ENCODE measurements at places on chromosomes 4 and X. TPM values are rescaled to one million over a fixed set of nuclear protein-coding genes. Genes with fewer than 3 reads are reported as not detected.

Gene ARHGAP36
- total RNA-seq, result not detected

DNA sequence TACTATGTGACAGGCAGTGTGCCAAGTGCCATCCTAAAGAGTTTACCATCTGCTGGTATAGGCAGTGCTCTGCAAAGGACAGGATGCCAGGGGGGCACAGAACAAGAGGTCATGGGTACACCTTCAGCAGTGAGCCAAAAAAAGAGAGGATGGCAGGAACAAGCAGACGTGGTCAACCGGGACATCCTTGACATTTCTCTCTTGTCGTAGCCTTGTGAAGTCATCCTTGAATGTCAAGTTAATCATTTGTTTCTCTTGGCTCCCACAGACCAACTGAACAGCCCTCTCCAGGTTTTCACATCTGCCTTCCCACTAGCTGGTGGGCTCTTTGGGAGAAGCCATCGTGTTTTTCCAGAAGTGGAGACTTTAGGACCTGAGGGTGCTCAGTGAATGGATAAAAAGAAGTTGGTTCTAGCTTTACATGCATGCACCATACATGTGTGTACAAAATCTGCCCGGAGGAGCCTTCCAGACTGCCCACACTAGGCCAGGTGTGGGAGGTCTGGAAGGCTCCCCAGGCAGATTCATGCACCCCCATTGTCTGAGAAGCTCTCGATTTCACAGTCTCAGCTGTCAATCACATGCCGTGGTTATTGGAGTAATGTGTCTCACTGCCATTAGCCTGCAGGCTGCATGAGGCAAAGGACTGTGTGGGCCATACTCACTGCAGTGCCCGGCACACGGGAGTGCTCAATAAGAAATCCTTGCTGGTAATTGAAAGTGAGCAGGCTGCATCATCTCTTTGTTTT lies 16.4 kb downstream of the PNMA6F start:
- DNase-seq, result no peak

Gene PAGE1
- not detected for total RNA-seq

Gene CCNB3
- 0.14 TPM for total RNA-seq

Gene KCNE5
- total RNA-seq, result 0.46 TPM

DNA sequence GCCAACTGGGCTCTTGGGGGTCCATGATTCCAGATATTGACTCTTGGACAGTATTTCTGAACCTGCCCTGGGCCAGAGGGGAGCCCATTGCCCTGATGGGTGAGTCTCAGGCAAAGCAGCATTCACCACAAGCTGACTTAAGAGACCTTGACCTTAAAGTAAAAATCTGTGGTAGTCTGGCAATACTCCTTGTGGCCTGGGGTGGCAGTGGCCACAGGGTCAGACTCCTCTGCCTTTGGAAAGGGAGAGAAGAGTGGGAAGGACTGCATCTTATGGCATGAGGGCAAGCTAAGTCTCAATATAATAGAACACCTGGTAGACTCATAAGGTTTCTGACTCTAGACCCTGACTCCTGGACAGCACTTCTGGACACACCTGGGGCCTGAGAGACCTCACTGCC lies 340.3 kb upstream of the MAD2L1 start:
- no peak for DNase-seq

DNA sequence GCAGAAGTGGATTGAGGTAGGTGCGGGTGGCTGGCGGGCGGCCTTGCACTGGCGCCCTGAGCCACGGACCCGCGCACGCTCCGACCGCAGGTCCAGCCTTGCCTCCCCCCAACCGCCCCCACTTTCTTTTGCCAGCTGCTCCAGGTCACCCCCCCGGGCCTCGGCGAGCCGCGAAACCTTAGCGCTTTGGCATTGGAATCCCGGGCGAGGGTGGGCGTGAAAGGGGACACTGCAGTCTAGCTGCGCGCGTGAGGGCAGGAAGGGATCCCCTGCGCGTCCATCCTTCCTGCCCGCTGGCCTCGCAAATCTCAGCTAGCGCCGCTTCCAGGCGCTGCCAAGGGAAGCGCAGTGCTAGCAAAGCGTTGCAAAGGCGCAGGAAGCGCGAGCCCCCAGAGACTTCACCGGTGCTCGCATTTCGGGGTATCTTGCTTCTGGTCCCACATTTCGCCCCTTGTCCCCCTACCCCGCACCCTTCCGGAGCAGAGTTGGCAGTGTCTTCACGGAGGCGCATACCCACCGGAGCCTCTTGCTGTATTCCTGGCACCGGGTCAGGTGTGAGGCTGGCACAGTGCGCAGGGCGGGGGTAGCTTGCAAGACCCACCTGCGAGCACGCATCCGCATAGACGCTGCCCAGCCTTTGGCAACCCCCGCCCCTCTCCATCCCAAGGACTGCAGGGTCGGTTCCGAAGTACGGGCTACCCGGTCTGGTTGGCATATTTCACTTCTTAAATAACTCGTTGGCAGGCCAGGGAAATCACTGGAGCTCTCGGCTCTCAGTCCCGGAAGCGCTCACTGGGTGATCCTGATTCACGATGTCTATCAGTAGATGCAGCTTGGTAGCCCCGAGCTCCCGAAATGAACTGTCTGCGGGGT lies 104.4 kb downstream of the UCHL1 start:
- DNase-seq, result peak; percentile 28
